Thyroid gland (tissue), 4 donors: ENCODE measurements at places on chromosomes 1 and 21. TPM values are rescaled to one million over a fixed set of nuclear protein-coding genes. Genes with fewer than 3 reads are reported as not detected.

FBXO28 gene
- 64.7 TPM for total RNA-seq

CASZ1 gene
- total RNA-seq: 17.7 TPM

NUP133 gene
- 36.1 TPM for total RNA-seq

TFAP2E gene
- not detected for total RNA-seq

KCNT2 gene
- 7.6 TPM for total RNA-seq

SLC6A9 gene
- total RNA-seq: 7.5 TPM

MPZ gene
- total RNA-seq: 0.67 TPM

AMY2A gene
- not detected for total RNA-seq

KRTAP10-8 gene
- not detected for total RNA-seq

TNFRSF4 gene
- total RNA-seq: 2.6 TPM

GJC2 gene
- total RNA-seq: 4.7 TPM

MAN1C1 gene
- total RNA-seq: 28.1 TPM

ZNF683 gene
- total RNA-seq: not detected

CR2 gene
- not detected for total RNA-seq

KRTAP19-1 gene
- total RNA-seq: not detected

RABIF gene
- total RNA-seq: 6.1 TPM

GPR161 gene
- 2.1 TPM for total RNA-seq

ZNF678 gene
- 23.0 TPM for total RNA-seq

LRRC7 gene
- 20.2 TPM for total RNA-seq

TGFB2 gene
- total RNA-seq: 7.8 TPM
